Pericardium fibroblast (primary cell): ENCODE measurements at places on chromosomes 7 and 10. TPM values are rescaled to one million over a fixed set of nuclear protein-coding genes. Genes with fewer than 3 reads are reported as not detected.

Gene PNLIP
- total RNA-seq = not detected in 2 replicates

Gene PON1
- total RNA-seq = not detected in 2 replicates

Gene AKR1C2
- total RNA-seq = 16.4 and 20.4 TPM in 2 replicates

Gene FKBP6
- not detected in 2 replicates for total RNA-seq

Gene SEMA3C
- total RNA-seq = 54.1 and 55.4 TPM in 2 replicates

Gene NEUROD6
- not detected in 2 replicates for total RNA-seq

Gene DOCK1
- 27.5 and 32.7 TPM in 2 replicates for total RNA-seq

Gene TEX47
- not detected in 2 replicates for total RNA-seq

Gene OPN1SW
- total RNA-seq = not detected in 2 replicates

Gene CDC14C
- total RNA-seq = not detected in 2 replicates

Gene CALHM3
- total RNA-seq = 0.58 TPM in 1 of 2 replicates, not detected in the other

Gene PRRT4
- total RNA-seq = 1.5 and 3.5 TPM in 2 replicates

Gene KRIT1
- total RNA-seq = 16.7 and 28.6 TPM in 2 replicates

Gene TLL2
- total RNA-seq = under 0.01 TPM in 1 of 2 replicates, not detected in the other

Gene OR6V1
- not detected in 2 replicates for total RNA-seq
